ENCODE measurements at places on chromosomes 11 and 22.
A peak's percentile ranks its signal among the peaks of the same experiment; 100 is the strongest.

- no peak for DNase-seq
These were observed 95.8 kb upstream of the ASPHD2 start for GRCh38 chr22:26333088-26333800.

- no peak for DNase-seq
These were observed 3.4 kb upstream of the MOGAT2 start for GRCh38 chr11:75714211-75714610.

DNA sequence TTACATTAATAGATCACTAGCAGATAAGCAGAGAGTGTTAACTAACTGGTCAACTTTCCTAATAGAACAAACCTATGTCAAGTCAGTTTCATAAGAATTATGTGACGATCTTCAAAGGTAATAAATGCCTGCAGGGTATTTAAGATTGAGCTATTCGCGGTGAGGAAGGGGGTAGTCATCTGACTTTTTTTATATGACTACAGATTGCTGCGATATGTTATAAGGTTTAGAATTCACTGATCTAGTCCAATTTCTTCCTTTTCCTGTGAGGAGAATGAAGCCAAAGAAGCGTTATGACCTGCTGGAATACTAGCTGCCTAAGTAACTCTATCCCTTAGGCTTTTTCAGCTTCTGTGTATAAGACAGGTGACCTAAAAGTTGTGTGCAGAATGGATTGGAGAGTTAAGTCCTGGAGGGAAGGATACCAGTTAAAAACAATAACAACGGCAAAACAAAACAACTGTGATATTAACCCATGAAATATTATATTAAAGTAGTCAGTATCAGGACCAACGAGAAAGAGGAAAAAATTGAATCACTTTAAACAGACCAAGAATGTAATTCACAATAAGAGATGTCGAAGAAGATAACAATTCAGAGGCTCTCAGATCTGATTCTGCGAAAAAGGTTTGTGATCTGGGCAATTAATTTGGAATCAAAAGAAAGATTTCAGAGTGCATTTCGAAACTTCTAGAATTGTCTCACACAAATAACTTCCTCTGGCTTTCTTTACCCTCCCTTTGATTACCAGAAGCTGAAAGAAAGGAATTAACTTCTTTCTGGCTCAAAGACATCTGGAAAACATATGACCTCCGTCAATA, 630 bp downstream of the CASP4 start:
- DNase-seq = peak; percentile 45

DNA sequence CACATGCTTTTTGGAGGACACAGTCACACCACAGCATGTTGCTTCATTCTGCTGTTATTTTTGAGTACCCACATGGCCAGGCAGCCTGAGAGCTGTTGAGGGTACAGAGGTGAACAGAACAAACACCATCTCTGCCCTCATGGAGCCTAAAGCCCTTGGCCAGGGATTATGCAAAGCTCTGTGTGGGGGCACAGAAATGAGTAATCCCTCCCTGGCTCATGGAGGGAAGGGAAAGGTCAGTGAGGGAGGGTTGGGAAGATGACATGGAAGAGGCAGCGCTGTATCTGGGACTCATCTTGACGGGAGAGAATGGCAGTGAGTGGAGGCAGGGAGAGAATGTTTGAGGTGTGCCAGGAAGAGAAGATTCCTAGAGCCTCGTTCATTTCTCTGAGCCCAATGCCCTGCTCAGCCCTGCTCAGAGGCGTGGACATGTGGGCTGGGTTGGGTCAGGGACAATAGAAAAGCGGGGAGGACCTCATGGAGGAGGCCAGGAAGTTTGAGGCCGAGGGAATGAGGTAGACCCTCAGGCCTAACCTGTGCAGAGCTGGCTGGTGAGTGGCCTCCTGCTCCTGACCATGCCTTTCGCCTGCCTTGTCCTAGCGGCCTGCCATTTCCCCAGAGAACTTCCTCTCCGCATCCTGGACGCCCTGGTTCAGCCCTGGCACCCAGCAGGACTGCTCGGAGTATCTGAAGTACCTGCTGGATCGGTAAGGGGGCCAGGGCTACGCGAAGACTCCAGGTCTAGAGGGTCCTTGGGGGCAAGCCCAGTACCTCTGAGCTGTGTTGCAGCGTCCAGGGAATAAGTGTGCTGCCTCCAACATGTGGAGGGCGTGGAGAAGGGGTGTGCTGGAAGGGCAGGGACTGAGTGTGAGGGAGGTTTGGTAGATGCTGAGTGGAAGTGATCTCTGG, 19.8 kb downstream of the USP35 start:
- peak; percentile 22 for DNase-seq

GRCh38 chr11:64268025-64268892, 16.2 kb downstream of the BAD start:
- DNase-seq = peak; percentile 29

GRCh38 chr11:101721270-101721669, 137.5 kb upstream of the TRPC6 start:
- DNase-seq = no peak

DNA sequence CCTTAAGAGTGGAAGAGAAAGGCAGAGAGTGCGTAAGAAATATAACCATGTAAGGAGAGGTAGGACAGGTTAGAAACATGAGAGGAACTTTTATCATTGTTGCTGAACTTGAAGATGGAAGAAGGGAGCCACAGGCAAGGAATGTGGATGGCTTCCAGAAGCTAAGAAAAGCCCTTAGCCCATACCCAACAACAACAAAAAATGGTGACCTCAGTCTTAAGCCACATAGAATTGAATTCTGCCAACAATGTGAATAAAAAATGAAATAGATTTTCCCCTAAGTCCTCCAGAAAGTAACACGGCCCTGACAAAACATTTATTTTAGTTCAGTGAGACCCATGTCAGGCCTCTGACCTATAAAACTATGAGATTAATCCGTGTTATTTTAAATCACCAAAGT, 767.3 kb downstream of the FAM181B start:
- no peak for DNase-seq

DNA sequence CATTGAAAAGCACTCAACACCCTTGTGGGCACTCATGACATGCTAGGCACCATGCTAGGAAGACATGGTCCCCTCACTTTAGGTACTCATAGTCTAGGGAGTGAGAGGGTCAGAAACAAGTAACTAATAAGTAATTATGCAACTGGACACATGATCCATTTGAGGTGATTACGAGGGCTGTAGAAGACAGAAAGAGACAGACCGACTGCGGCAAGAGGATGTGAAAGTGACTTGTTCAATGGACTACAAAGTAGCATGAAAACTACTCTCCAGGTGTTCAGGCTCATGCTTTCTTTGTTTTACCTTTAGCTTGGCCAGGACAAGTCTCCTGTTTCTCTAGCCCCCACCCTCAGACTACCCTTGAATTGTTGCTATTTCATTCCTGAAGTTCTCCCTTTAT, 310.8 kb upstream of the SORL1-AS1 start:
- DNase-seq = no peak

DNA sequence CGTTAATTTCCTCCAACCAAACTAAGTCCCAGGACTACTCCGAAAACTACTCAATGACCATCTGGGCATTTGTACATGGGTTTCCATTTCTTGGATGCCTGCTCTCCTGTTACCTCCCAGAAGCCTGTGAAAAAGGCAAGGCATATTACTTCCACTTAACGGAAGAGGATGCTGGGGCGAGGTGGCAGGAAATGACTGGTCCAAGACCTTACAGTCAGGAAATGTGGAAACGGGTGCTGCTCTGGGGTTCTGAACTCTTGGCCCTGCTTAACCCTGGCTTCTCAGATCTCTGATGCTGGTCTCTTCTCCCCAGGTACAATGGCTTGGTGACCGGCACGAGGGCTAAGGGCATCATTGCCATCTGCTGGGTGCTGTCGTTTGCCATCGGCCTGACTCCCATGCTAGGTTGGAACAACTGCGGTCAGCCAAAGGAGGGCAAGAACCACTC, 12.9 kb downstream of the ADORA2A start:
- no peak for DNase-seq

GRCh38 chr22:23862103-23862502, 4.4 kb downstream of the SLC2A11 start:
- peak; percentile 68 for DNase-seq

- DNase-seq = no peak
These were observed 761.1 kb upstream of the ARHGAP42 start for GRCh38 chr11:99925968-99926367.

DNA sequence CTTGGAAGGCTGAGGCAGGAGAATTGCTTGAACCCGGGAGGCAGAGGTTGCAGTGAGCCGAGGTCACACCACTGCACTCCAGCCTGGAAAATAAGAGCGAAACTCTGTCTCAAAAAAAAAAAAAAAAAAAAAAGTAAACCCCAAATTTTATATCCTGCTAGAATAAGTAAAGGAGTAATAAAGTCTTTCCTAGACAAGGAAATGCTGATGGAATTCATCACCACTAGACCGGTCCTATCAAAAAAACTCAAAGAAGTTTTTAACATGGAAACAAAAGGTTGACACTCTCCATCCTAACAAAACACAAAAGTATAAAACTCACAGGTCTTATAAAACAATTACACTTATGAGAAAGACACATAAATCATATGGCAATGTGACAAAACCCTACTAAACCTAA, 213.9 kb downstream of the SBF2 start:
- DNase-seq = no peak

- no peak for DNase-seq
These were observed 5.5 kb upstream of the TMPRSS6 start for GRCh38 chr22:37115032-37115431.

GRCh38 chr22:36921309-36922104, 8.1 kb downstream of the CSF2RB start:
- DNase-seq = no peak

GRCh38 chr11:19874266-19874665, 161.6 kb downstream of the NAV2 start:
- DNase-seq = peak; percentile 11

- no peak for DNase-seq
These were observed 18.8 kb upstream of the PRR5 start for GRCh38 chr22:44683237-44683636.

GRCh38 chr11:113992459-113993110, 17.7 kb downstream of the HTR3A start:
- no peak for DNase-seq

DNA sequence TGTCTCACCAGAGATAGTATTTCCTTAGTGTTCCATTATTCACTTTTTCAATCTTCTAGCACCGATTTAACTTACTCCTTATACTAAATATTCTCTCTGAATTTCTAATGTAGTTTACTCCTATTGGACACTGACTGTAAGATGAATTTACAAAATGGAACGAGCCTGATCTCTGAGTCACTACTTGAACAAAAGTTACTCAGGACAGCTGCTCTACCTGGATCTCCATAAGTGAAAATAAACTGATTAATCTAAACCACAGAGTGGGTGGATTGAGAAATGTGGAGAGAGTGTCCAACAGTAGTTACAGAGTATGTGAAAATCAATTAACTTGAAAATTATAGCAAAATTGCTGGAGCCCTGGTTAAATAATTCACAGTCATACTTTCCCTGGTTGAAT, 141.7 kb upstream of the CHORDC1 start:
- DNase-seq = no peak

- DNase-seq = peak; percentile 69
These were observed 617 bp upstream of the ARHGAP20 start for GRCh38 chr11:110712659-110713448.

DNA sequence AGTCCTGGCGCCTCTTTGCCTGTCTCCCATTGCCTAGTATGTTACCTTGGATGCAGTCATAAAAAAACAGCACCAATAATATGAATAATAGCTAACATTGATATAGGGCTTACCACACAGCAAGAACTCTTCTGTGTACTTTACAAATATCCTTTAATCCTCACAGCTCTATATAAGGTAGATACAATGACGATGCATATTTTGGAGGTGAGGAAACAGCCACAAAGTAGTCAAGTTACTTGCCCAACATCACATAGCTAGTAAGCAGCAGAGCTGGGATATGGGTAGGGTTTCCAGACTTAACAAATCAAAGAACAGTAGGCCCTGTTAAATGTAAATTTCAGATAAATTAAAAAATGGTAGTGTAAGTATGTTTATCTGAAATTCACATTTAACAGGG, 128.8 kb downstream of the ST3GAL4 start:
- DNase-seq = peak; percentile 54

GRCh38 chr22:38728871-38729796, 23.4 kb downstream of the GTPBP1 start:
- no peak for DNase-seq

DNA sequence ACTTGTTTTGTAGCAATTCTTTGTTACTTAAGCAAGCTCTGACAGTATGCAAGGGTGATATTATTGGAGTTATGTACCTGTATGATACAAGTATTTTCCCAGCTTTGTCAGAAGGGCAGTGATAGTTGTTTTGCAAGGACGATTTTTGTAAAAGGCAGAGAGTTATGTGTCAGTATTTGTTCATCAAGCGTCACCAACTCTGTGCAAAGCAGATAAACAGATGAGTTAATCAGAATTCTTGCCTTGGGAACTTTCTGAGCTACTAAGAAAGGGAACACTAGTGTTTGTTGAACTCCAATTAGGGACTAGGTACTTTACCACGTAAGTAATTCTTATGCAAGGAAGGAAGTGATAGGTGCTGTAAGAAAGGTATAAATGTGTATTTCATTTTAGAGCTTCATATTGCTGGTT, 1.4 kb downstream of the USP47 start:
- peak; percentile 79 for DNase-seq

- no peak for DNase-seq
These were observed 10.3 kb downstream of the SEC14L4 start for GRCh38 chr22:30495041-30495784.

DNA sequence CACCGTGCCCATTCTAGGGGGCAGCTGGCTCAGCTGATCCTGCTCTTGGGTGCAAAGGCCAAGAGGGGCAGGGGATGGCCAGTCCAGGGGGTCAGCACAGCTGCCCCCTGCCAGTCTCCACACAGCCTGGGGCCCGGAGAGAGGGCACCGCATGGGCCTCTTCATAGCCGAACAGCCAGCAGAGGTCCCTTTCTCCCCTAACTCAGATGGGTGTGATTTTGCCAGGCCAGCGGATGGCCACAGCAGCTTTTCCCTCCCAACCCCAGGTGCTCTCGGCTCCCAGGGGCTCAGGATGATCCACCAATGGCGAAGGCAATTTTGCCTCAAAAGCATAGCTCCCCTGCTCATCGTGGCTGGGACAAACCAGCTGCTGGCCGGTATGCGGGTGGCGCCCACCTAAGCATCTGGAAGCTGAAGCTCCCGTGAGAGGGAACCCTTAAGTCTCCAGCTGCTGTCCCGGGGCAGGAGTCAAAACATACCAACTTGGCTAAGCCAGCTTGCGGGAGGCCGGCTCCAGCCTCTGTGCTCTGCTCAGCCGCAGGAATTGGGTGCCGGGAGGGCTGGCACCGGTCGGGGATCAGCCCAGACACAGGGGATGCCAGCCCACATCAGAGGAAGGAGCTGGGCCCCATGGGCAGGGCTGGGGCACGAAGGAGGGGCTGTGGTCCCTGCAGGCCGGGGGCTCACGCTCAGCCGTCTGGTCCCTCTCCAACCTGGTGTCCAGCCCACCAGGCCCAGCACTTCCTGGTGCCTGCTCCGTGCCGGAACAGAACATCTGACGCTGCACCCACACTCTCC, 30.5 kb upstream of the GNB1L start:
- DNase-seq = no peak

DNA sequence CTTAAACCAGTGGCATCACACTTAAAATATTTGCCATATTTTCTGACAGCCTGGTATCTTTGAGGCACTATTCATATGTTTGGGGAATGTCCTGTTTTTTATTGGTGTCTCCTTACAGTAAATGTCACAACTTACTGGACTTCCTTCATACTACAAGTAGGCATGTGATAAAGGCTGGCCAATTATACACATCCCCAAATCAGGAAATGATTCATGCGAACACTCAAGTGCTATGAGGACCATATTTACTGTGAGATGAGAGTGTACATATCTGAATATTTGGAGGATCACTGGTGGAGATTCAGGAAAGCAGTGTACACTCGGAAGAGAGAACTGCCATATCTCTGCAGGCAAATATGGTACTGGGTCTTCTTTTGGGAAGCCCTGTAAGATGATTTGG, 913.8 kb upstream of the CHORDC1 start:
- no peak for DNase-seq

GRCh38 chr11:87265979-87266378, 228.2 kb downstream of the TMEM135 start:
- DNase-seq = no peak
